ENCODE measurements at places on chromosomes 16 and 17.
A peak's percentile ranks its signal among the peaks of the same experiment; 100 is the strongest.

- DNase-seq: no peak
Observed at GRCh38 chr16:55698946-55699345, 43.2 kb downstream of the SLC6A2 start.

DNA sequence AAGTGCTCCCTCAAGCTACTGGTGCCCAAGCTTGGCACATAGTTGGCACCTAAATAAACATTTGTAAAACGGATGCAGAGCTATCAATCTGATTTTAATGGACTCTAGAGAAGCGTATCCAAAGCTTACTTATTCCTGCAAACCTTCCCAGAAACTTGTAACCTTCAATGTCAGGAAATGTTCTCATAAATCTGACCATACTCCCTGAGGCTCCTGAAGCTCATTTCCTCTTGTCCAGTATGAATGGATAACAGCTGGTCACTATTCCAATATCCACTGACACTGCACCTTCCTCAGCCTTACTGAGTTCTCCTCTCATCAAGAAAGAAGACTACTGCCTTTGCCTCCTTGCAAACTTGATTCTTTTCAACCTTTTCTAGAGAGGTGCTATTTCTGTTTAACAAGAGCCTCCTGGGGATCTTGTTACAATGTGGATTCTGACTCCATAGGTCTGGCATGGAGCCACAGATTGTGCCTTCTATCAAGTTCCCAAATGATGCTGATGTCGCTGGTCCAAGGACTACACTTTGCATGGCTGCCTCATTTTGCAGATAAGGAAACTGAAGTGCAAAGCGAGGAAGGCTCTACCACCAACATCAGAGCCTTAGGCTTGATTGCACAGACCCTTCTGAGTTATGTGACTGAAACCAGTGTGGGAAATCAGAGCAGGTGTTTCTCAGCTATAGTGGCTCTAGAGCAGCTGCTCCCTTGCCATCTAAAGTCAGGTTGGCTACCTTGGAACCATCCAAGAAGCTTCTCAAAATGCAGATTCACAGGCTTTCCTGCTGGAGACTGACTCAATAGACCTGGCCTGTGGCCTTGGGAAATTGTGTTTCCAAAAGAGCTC, 377.8 kb downstream of the SOX9 start:
- DNase-seq: no peak

- DNase-seq: no peak
Observed at GRCh38 chr17:33940769-33941370, 314.2 kb upstream of the CCL2 start.

- no peak for DNase-seq
Observed at GRCh38 chr16:47180073-47180472, 36.3 kb upstream of the NETO2 start.

DNA sequence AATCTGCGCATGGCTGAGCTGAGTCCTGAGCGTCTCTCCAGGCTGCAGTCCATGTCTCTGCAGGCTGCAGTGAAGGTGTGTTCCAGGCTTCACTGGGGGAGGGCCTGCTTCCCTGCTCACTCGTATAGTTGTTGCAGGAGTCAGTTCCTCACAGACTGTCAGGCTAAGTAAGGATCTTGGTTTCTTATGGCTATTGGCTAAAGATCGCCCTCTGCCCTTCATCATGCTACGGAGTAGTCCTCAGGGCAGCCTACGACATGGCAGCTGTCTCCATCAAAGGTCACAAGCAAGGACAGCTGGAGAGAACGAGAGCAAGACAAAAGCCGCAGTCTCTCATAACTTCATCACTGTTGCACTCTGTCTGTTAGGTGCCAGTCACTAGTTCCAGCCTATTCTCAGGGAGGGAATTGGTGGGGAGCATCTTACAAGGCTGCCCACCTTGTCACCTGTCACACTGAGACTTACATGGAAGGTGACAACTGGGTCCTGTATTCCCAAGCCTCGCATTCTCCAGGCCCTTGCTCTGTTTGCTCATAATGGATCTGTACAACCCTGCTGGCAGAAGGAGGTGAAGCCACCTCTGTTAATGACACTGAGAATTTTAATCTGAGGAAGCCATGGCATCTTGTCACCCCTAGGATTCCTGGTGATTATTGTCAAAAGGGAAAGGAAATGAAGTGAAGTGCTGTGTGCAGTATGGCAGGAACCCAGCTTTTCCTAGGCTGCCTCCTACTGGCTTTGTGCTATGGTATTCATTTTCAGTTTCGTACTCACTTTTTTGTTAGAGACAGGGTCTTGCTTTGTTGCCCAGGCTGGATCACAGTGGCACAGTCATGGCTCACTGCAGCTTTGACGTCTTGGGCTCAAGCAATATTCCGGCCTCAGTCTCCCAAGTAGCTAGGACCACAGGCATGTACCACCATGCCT, 43.4 kb downstream of the MFSD11 start:
- DNase-seq: no peak

- DNase-seq: peak; percentile 67
Observed at GRCh38 chr17:78383725-78384471, 5.4 kb downstream of the PGS1 start.

DNA sequence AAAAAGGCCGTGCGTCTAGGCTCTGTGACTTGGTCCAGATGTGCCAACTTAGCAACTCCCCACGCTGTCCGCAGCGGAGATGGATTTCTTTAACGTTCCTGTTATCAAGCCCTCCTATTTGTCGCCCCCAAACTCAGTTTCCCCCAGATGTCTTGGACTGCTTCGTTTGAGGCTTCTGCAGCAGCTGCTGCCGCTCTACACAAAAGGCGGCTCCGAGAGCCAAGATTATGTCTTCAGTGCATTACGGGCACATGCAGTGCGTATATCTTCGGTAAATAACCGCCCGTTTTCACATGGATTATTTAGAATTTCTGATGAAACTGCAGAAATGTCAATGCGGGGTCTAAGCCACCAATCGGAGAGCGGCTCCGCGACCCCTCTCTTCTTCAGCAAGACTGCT, 240.6 kb upstream of the ZFHX3 start:
- DNase-seq: no peak

DNA sequence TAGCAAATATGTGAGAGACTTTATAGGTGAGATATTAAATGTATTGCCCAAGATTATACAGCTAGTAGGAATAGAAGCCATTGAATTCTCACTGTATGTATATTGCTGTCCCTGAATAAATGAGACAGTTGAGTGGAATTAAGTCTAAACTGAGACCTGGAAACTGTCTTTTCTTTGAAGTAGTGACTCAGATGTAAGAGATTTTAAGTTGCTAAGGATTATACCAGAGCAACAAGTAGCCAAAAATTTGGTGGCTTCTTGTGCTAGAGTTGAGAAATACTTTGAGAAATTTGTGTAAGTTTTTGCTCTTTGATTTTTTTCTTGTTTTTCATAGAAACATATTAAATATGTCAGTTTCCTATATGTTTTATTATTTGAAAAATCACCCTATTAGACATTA, 58.7 kb downstream of the TANC2 start:
- no peak for DNase-seq

- peak; percentile 84 for DNase-seq
Observed at GRCh38 chr17:1275962-1276736, 3.3 kb upstream of the TRARG1 start.

- peak; percentile 76 for DNase-seq
Observed at GRCh38 chr17:2064980-2065785, 10.3 kb downstream of the HIC1 start.

DNA sequence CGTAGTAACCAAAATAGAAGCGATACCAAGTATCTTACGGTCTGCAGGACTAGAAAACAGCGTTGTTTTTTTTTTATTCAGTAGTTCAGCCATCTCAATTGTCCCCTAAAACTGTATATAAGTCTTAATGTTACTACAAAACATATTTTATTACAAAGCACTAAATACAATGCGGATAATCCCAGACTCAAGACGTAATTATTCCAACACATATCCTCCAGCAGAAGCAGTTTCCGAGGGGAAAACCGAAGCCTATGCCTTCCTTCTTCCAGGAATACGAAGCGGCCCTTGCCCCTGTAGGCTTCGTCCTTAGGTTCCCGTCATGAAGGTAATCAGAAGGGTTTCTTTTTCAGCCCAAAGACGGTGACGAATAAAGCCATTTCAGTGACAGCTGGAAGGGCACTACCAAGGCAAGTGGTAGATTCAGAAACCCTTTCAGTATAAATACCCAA, 2.3 kb downstream of the TMEM107 start:
- DNase-seq: no peak
